ENCODE measurements at places on chromosomes 11 and 22.

GRCh38 chr11:127114035-127114434, 113.5 kb upstream of the KIRREL3 start:
- no peak for DNase-seq

DNA sequence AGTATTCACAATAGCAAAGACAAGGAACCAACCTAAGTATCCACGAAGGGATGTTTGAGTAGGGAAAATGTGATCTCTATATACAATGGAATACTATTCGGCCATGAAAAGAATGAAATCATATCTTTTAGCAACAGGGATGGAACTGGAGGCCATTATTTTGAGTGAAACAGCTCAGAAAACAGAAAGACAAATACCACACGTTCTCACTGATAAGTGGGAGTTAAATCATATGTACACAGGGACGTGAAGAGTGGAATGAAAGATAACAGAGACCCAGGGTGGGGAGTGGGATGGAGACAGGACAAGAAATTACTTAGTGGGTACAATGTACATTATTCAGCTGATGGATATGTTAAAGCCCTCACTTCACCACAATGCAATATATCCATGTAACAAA, 1012.7 kb downstream of the TBC1D22A start:
- no peak for DNase-seq

DNA sequence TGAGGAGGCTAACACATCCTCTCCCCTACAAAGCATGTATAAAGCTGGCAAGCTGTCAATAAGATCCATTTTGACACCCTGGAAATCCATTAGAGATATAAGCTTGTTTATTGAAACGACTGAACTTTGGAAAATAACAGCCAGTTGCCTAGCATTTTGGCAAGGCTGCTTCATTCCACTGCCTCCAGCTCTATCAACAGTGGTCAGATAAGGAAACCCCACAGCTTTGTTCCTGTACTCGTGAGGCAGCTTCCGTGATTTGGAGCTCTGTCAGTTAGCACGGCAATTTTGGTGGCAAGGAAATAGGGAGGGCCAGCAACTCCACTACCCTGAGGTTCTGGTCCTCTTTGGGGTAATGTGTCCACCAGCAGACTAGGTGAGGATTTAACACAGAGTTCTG, 2.0 kb upstream of the OR51S1 start:
- no peak for DNase-seq

GRCh38 chr11:33652930-33653329, 47.7 kb downstream of the C11orf91 start:
- DNase-seq = no peak

All from iPS DF 19.7 (cell line).